ENCODE measurements at places on chromosomes 2 and 18.

DNA sequence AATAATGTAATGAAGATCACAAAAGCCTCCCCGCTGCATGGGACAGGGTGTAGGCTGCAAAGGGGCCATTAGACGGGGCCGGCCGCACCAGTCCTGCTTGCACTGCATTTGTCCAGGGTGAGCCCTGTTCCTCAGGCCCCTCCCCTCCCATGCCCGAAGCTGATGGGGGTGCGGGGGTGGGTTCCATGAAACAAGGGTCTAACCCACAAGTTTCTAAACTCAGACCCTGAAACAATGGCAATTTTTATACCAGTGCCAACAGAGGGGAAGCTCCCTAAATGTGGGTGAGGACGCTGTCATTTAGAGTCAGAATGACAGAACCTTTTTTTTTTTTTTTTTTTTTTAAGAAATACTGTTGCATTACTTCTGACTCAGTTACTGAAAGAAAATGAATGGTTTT lies 39.7 kb downstream of the HS6ST1 start:
- DNase-seq, result no peak

- no peak for DNase-seq
These were observed 39.5 kb downstream of the ZNF804A start for GRCh38 chr2:184637781-184638180.

DNA sequence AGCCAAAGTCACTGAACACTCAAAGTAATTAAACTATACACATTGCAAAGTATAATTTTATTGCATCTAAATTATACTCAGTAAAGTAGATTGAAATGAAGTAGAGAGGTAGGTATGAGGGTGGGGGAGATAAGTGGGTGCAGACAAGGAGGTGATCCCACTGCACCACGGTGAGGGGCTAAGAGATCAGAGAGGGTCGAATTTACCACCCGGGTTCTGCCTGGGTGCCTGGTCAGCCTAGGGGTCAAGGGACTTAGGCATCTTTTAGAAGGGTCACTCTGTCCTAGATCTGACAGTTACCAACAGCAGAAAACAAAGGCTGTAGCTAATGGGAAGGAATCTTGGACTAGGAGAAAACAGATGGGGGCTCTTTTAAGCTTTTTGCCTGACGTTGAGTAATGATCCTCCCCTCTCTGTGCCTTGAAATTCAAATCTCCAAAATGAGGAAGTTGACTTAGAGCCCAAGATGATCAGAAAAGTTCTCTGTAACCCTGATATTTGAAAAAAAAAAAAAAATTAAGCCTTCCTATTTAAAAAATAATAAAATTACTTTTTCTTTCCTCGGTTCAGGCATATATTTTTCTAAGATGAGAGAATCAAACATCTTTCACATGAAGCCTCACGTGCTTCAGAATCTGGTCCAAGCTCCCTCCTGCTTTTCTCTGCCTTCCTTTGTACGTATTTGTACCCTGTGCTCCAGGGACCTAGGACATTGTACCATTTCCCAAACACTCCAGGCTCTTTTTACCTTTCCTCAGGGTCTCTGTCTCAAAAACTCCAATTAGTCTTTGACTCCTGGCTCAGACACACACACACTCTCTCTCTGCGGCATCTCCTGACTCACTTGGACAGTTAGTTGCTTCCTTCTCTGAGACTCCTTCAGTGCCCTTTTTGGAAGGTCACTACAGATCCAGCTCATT lies 353.9 kb downstream of the CYRIA start:
- DNase-seq, result no peak

GRCh38 chr2:223537115-223537514 lies 65.0 kb downstream of the SCG2 start:
- DNase-seq, result no peak

DNA sequence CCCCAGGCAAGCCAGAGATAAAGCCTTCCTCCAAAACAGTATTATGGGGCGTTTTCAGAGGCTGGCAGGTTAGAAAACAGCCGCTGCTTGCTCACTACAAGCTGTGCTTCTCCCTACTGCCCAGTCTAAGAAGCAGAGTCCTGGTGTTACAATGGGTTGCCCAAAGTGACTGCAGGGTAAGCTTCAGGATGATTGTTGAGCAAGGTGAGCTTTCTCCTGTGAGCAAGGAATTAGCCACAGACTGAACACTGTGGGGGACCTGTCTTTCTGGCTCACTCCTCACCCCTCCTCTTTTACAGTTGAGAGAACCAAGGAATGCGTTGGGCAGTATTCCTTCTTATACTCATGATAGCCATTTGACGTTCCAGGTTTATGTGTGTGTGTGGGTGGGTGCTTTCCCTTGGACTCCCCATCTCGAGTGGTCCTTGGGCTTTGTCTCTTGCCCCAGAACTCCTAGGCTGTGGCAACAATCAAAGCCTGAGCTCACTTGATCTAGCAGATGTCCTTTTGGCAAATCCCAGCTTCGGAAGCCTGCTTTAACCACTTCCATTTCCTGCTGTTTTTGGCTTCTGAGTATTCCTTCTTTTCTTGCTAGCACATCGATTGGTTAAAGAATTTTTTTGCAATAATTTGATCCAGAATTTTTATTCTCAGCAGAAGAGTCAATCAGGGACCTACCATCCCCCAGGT lies 47.5 kb downstream of the KDM3A start:
- no peak for DNase-seq

DNA sequence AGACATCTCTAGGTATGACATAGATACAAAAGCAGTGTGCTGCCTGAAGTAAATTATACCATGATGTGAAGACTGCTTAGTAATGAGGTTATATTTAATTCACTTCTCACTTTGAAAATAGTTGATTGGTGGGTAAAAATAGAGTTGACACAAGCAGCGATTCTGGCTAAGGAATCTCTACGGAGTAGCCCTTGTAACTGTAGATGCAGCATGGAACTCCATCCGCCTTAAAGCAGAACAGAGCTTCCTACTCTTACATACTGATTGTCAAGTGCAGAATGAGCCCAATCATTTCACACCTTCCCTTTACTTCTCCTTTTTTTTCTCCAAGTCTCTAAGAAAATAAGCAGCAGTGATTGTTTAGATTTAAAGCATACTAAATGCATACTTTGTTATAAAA lies 1594.6 kb upstream of the SLC39A10 start:
- DNase-seq, result no peak

DNA sequence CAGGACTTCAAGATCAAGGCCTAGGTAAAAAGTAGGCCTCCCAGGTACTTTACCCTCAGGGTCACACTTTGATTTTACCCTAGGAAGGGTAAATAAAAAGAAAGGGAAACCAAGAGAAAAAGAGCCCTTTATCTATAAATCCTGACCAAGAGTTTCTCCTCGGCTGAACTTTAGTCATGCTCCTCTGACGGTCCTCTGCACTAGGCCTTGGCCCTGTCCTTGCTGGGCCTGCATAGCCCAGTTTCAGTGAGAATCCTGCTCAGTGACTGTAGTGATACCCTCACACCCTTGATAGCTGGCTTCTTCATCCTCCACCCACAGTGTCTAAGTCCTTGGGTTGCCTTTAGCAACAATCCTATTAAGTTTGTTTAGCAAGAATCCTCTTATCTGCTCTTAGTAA lies 20.5 kb upstream of the ITSN2 start:
- no peak for DNase-seq

DNA sequence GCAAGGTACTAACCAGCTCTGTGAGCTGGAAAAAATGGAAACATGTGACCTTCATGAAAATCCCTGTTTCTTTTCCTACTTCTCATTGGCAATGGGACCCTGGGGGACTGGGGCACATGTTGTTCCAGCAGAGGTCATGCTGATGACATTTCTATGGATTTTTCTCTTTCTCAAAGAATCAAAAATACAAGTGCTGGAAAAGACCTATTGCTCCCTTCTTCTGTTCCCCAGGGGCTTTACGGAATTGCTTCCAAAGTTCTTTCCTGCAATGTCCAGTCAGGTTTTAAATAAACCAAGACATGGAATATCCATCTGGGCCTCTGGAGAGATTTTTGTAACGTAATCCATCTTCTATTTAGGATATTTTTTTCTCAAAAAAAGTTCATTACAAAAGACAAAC lies 1006.1 kb upstream of the CELF4 start:
- DNase-seq, result no peak

DNA sequence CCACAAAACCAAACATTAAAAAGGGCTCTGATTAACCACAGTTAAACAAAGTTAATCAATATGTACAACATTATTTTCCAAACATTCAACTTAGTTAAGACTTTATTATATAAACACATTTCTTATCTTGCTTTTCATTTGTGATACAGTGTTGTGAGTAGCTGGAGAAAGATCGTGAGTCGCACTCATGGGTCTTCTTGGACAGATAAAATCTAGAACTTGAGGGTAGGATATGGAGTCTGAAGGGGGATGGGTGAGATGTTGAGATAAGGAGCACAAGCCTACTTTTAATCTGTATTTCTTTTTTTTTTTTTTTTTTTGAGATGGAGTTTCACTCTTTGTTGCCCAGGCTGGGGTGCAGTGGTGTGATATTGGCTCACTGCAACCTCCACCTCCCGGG lies 22.6 kb upstream of the TMEM214 start:
- no peak for DNase-seq

- no peak for DNase-seq
These were observed 25.2 kb downstream of the NPPC start for GRCh38 chr2:231900972-231901371.

- no peak for DNase-seq
These were observed 59.9 kb downstream of the DYM start for GRCh38 chr18:49400398-49401072.

DNA sequence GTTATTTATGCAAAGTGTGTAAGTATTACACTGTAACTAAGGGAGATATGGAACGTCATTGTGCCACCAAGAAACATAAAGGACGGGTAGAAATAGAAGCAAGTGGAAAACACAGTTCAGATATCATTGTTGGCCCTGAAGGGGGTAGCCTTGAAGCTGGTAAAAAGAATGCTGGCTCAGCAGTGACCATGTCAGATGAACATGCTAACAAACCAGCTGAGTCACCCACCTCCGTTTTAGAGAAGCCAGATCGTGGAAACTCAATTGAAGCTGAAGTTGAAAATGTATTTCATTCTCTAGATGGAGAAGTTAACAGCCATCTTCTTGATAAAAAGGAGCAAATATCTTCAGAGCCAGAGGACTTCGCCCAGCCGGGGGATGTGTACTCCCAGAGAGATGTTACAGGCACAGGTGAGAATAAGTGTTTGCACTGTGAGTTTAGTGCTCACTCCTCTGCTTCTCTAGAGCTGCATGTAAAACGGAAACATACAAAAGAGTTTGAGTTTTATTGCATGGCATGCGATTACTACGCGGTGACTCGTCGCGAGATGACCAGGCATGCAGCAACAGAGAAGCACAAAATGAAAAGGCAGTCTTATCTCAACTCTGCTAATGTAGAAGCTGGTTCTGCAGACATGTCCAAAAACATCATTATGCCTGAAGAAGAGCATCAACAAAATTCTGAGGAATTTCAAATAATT lies 36.1 kb downstream of the ZNF407 start:
- no peak for DNase-seq

GRCh38 chr18:37574113-37574512 lies 8.5 kb upstream of the CELF4 start:
- DNase-seq, result no peak

- DNase-seq, result no peak
These were observed 52.6 kb upstream of the UNC80 start for GRCh38 chr2:209719034-209719433.

GRCh38 chr2:12587228-12587627 lies 129.5 kb upstream of the TRIB2 start:
- DNase-seq, result no peak

DNA sequence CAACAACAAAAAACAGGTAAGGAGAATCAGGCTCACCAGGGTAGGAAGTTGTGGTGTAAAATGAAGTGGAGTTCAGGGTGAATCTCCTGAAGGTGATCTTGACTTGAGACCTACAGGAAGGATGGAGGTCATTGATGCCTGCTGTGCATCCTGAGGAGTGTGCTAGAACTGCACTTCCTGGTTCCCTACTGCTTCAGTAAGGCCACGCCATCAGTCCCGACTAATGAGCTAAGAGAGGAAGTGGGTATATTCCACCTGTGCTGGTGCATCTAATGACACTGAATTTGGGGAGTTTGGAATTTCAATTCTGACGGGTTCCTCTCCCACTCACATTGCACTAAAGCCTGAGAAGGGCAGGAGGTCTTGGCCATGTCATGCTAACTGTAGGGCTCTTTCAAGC lies 349.3 kb upstream of the SLC14A2 start:
- DNase-seq, result no peak

DNA sequence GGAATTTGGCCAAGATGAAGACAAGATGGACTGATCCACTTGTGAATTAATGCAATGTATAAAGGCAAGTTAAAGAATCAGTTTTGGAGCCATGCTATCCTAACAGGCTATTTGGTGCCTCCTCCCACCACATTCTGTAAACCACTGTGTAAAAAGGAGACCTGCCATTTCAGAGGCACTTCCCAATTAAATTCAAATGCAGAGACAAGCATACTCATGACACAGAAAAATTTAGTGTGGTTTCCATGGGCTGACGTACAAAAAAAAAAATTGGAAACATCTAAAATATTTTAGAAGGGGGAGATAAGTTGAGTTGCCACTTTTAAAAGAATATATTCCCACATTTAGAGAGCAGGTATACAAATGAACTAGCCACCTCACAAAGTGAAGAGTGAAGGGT lies 112.1 kb downstream of the TCF4 start:
- no peak for DNase-seq

- DNase-seq, result no peak
These were observed 855.1 kb downstream of the TMEM182 start for GRCh38 chr2:103616891-103617290.

GRCh38 chr2:239241431-239241960 lies 159.3 kb downstream of the HDAC4 start:
- DNase-seq, result no peak

DNA sequence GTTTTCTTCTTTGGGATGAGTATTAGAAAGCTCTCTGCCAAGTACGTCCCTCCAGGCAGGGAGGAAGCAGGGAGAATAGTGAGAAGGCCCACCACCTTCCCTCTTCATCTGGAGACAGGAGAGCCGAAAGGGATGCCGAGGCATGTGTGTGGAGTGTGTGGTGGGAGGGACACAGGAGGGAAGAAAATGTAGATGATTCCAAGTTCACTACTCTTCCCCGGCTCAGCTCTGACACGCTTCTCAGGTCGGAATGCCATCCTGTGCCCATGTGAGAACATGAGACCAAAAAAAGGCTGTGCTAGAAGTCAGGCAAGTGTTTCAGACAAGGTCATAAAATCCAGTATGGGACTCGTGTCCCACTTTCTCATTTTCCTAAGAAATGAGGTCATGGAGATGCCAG lies 47.4 kb downstream of the GYPC start:
- no peak for DNase-seq

GRCh38 chr2:70633508-70633907 lies 79.9 kb upstream of the TGFA start:
- DNase-seq, result no peak

DNA sequence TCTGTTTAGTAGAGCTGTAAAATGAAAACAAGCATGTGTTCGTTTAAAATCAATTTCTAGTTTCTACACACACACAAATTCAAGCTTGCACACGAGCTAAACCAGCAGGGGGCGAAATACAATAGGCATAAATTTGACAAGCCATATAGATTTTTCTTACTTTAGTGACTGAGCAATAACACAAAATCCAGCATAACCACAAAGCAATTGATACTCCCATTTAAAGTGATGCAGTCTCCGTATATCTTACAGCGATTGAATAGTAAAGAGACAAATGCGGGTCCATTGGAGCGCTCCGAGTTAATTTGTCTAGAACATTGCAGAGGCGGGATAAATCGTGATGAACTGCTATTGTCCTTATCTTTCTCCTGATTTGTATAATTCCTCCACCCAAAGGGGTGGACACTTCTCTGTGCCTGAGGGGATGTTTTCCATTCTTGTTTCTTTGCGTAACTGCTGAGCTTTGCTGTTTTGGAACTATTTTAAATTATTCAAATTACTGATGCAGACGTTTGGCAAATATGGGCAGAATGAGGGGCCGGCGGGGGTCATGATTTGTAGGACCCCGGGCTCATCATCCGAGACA lies 1.2 kb upstream of the AFTPH start:
- DNase-seq, result peak; percentile 45

Measured in stimulated activated CD4-positive, alpha-beta T cell treated with anti-CD3 and anti-CD28 coated beads, Interleukin-4, amount 100 ng/mL, for 4 hours (primary cell).